GM13977 (cell line): ENCODE measurements at places on chromosomes 16 and 17.

GRCh38 chr17:67293251-67294203 lies 48.5 kb upstream of the HELZ start:
- DNase-seq: peak; percentile 87

GRCh38 chr17:39084558-39084957 lies 66.9 kb downstream of the PLXDC1 start:
- DNase-seq: no peak

DNA sequence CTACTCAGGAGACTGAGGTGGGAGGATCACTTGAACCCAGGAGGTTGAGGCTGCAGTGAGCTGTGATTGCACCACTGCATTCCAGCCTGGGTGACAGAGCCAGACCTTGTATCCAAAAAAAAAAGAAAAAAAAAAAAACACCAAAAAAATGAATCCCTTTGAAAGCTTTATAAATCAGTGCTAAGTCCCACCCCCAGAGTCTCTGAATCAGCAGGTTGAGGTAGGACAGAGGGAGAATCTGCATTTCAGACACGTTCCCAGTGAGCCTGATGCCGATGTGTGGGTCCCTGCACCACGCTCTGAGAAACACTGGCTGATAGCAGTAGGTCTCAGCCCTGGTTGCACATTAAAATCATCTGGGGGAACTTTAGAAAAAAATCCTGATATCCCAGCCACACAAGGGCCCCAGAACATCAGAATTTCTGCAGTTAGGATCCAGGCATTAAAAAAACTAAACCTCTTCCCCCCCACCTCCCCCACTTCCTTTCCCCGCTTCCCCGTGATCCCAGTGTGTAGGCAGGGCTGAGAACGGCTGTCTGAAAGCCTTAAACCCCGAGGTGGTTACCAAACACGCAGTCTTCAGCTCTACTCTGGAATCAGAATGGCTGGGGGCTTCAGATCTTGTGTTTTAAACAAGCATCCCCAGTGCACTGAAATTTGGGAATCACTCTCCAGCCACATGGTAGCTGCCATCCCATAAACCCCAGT lies 27.3 kb upstream of the GPRC5B start:
- no peak for DNase-seq

GRCh38 chr17:5241861-5242671 lies 7.4 kb upstream of the SCIMP start:
- DNase-seq: peak; percentile 65

GRCh38 chr17:78716814-78717393 lies 65.2 kb downstream of the CYTH1 start:
- no peak for DNase-seq

- DNase-seq: no peak
These were observed 1.2 kb upstream of the TMEM204 start for GRCh38 chr16:1532081-1532760.

- no peak for DNase-seq
These were observed 35.7 kb upstream of the DYNLL2 start for GRCh38 chr17:58047376-58048150.

DNA sequence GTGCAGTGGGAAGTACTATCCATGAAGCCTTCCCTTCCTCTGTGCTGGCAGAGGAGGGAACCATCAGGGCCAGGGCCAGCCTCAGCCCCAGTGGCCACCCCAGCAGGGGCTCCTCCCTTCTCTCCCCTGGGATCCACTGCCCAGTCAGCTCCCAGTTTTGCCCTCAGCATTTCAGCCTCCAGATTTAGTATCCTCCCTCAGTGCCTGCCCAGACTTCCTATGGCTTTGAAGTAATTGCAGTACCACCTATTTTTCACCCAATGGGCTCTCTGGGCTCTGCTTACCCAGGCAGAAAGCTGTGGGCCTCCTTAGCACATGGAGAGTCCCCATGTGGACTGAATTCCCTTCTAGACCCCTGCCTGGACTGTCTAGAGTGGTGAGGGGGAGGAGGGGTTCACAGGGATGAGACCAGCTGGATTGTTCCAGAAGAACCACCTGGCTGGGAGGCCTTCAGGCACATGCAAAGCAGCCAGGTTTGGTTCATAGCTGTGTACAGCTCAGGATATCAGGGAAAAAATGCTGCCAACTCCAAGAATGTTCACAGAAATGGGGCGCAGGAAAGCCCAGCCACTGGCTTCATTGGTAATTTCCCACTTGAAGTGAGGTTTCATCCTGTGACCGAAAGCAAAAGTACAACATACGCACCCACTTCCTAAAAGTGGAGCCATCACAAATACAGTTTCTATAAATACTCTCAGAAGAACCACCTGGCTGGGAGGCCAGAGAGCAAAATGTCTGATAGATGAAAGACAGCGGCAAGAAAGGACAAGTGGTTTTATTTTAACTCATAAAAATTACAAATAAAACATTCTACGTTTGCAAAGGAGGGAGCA lies 15.2 kb upstream of the HERPUD1 start:
- DNase-seq: peak; percentile 72

DNA sequence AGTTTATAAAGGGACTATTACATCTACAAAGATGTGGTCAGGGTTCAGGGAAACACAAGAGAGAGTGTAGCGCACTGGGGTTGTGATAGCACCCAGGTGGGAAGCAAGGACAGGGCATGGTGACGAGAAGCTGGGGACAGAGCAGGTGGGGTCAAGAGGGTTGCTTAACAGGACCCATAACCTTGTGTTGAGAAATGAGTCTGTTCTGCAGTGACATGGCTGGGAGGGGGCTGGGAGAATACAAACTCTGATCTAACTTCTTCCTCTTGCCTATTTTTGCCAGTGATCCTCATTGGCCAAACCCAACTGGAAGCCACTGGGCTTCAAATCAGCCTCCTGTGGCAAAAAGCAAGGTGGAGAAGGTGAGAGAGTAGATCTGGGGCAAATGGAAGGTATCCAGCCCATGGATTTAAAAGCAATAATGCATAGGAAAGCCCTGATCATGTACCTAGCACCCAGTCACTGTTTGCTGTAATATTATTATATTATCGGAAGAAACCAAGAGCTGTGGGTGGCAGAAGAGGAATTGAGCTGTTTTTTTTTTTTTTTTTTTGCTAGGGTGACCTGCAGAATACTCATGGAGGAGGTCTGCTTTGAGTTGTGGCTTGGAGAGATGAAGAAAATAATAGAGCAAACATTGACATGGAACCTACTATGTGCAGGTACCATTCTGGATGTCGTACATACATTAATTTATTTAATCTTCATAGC lies 76.9 kb upstream of the ZFHX3 start:
- no peak for DNase-seq

DNA sequence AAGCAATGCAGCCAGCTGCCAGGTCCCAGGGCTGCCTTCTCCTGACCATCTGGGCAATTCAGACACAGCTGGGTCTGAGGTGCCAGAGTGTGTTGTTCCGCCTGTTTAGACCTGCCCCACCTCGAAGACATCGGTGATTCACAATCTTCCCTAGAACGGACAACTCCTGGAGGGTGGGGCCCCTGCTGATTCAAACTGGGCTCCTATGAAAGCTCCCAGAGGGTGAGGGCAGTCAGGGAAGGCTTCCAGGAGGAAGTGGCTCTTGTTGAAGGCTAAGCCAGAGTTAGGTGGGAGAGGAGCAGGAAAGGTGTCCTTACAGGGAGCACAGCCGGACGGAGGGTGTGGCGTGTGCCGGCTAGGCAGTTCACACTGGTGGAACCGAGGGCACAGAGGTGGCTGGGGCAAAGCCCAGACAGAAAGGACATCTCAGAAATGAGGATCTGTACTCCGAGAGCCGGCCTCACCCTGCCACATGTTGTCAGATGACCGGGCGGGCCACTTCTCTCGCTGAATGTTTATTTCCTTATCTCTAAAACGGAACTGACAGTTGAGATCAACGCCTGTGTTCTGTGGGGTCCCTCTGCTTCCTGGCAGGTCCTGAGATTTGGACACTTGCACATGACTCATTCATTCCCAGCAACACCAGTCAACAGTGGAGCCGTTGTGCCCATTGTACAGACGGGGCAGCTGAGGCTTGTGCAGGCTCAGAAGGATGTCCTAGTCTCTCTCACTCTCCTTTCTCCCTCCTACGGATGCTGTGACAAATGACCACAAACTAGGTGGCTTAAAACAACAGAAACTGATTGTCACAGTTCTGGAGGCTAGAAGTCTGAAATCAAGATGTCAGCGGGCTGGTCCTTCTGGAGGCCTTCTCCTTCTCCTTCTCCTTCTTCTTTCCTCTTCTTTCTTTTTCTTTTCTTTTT lies 26.9 kb upstream of the LITAF start:
- no peak for DNase-seq

DNA sequence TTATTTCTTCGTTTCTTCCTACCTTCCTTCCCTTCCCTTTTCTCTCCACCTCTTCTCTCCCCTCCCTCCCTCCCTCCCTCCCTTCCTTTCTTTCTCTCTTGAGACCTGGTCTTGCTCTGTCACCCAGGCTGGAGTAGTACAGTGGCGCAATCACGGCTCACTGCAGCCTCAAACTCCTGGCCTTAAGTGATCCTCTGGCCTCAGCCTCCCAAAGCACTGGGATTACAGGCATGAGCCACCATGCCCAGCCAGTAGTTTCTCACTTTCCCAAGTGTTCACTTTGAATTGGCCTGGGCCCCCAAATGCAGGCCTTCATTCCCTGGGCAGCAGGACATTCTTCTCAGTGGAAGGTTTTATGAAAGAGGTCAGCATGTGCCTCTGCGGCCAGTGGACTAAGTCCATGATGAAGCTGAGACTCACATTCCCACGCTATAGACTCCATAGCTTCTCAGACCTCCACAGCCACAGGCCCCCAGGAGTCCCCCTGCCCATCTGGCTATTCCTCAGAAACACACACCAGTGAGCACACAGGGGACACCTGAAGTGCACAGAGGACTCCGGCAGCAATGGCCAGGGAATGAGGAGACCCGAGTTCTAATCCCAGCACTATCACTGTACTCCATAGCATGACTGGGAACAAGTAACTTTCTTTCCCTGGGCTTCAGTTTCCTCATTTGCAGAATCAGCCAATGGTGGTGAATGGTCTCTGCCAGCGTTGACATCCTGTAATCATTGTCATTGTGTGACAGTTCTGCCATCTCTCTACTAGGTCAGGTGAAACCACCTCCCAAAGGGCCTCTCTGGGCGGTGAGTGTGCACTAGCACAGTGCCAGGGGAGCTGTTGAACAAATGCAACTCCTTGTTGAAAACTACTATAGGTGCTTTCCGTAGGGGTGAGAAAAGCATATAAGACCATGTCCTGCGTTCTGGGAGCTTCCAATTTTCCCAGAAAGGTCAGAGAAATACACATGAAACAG lies 69.2 kb upstream of the TBX2 start:
- no peak for DNase-seq

- no peak for DNase-seq
These were observed 66.9 kb downstream of the METRNL start for GRCh38 chr17:83146347-83146746.

GRCh38 chr16:57725151-57725550 lies 10.4 kb upstream of the KATNB1 start:
- no peak for DNase-seq

- no peak for DNase-seq
These were observed 20.8 kb upstream of the CDC6 start for GRCh38 chr17:40266882-40267281.

GRCh38 chr16:60077861-60078260 lies 1343.7 kb upstream of the GOT2 start:
- DNase-seq: no peak

- DNase-seq: peak; percentile 68
These were observed 10.0 kb downstream of the GPR179 start for GRCh38 chr17:38333635-38334295.

DNA sequence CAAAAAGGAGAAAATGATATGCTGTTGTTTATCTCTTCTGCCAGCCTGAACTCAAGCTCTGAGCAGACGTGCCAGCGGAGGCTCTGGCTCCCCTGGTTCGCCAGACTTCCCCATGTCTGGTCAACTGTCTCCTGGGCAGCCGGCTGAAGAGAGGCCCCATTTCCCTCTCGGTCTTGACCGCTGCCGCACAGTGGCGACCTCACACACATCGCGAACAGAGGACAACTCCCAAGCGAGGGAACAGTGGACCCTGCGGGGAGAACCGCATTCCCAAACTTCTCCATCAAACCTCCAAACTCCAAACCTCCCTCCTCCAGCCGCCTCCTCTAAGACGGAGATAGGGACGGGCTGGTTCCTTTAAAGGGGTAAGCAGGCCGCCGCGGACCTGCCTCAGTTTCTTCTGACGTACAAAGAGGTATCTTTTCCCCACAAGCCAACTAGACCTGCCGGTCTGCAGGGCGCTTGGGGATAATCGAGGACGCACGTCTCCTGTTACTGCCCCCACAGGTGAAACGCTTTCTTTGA lies 24.9 kb upstream of the RFFL start:
- DNase-seq: peak; percentile 24

DNA sequence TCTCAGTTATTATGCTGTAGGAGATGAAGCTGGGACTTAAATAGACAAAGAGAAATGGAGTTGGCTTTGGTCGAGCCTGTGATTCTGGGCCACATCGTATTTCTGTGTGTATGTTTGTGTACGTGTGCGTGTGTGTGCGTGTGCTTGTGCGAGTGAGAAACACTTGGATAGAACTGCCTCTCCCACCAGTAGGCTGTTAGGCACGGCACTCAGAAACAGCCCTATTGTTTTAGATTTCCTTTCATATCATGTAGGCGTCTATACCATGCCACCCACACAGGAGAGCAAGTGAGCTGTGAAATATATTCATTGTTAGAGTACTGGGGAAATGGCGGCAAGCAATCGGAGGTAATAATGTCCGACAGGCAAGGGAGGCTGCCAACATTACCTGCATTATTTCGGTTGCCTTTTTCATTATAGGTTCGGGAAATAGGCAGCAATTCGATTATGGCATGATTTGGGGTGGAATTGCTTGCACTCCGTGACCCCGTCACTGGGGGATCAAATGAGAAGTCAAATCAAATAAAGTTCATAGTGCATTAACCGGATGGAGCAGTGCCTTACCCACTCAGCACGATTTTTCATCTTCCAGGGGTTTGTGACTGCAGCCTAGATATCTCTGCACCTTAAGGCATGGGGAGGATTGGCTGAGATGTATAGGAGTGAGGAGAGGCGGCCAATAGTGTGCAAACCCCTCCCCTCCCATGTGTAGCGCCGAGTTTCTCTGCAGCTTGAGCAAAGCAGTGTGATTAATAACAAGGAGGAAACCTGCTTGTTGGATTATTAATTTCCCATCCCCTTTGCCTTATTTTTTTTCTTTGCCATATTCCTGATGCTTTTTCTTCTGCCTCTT lies 89.6 kb downstream of the RBFOX1 start:
- no peak for DNase-seq

- no peak for DNase-seq
These were observed 67.5 kb downstream of the SMPD3 start for GRCh38 chr16:68380676-68381362.

GRCh38 chr17:75753514-75754377 lies 11.2 kb downstream of the GALK1 start:
- peak; percentile 92 for DNase-seq

GRCh38 chr17:83004791-83005380 lies 74.5 kb upstream of the METRNL start:
- DNase-seq: no peak
